Activated B cell treated with CpG ODN at 0.5 μM for 24 hours (primary cell): ENCODE measurements at places on chromosomes 2 and 18. TPM values are rescaled to one million over a fixed set of nuclear protein-coding genes. Genes with fewer than 3 reads are reported as not detected.
A peak's percentile ranks its signal among the peaks of the same experiment; 100 is the strongest.

The MARCO gene
- total RNA-seq = not detected in 2 replicates

The C2orf72 gene
- total RNA-seq = not detected in 2 replicates

The AAK1 gene
- 4.7 and 5.6 TPM in 2 replicates for total RNA-seq

The ABCG5 gene
- total RNA-seq = not detected in 2 replicates

DNA sequence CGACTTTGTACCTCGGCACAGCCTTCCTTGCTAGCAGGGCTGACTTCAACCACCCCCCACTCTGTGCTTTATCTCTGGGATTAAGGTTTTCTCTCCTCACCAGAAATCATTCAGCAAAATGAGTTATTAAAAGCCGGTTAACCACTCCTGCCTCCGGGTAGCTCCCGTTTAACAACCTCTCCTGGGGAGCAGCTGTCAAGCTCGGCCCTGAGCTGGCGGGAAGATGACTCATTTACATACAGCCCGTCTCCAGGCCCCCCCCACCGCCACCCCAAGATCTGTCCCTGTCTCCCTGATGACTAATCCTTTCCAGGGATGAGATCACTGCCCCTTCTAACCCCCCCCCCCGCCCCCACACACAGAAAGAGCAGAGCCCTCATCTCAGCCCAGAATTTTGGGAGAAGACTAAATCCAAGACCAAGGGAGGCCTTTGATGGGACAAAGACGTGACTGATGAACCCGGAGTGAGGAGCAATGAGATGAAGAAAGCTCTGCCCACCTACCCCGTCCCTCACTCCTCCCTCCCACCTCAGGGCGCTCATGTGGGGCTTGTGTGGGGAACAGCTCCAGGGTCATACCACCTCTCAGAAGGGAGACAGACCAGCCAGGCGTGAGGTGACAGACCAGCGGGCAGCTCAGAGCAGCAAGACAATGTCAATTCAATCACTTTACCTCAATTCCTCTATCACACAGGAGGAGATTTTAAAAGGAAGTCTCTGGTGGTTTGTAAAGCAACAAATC, 131.4 kb downstream of the MSH2 start:
- no peaks in the 10 kb centered on the region for H3K27me3 ChIP-seq
- no peak overlapping the region for H3K4me3 ChIP-seq
- H3K36me3 ChIP-seq = no peaks in the 10 kb centered on the region

DNA sequence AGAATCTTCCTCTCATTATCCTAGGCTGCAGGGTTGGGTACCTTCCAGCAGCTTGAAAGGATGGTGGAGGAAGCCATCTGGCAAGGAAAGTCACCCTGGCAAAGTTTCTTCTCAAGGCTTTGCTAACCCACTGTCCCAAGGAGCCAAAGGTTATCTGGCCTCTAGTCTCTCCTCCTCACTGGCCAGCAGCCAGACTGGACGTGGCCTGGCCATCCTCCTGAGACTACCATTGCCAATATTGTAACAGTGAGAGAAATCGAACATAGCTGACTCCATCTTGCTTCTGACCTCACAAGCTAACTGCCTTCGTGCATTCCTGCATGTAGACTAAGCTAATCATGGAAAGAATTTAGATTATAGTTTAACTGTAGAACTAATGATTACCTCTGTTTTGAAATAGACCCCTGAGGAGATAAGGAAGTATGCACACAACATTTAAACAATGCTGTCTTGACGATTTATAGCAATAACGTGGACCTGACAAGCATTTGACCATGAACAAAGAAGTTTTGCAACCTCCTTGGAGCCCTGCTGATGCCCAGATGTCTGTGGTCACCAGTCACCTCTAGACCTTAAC, 7.8 kb upstream of the ANXA4 start:
- DNase-seq = no peak
- no peak overlapping the region for H3K27ac ChIP-seq
- no peak overlapping the region for H3K4me3 ChIP-seq
- peaks cover 55% of the 10 kb centered on the region for H3K4me1 ChIP-seq

- no peaks in the 10 kb centered on the region for H3K4me1 ChIP-seq
- no peaks in the 10 kb centered on the region for H3K27me3 ChIP-seq
- no peak overlapping the region for H3K4me3 ChIP-seq
- no peaks in the 10 kb centered on the region for H3K36me3 ChIP-seq
Observed at GRCh38 chr2:205848601-205849000, 166.3 kb downstream of the NRP2 start.

DNA sequence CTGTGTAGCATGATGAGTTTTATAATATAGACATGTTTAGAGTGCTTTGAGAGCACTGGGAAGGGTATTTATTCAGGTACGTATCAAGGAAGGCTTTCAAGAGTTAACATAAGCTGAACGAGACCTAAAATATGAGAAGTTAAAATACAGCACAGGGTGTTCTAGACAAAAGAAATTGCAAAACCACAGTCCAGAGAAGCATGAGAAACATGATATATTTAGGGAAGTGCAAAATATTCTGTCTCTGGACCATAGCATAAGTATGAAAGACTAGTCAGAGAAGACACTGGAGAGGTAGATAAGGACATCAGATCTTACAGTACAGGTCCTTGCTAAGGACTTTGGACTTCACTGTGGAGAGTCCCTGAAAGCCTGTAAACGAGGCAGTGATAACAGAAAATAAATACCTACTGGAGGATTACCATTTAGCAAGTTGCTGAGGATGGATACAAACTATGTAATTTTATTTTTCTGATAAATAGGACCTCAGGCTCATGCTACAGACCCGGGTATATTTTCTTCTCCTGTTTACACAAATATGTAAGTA, 43.7 kb downstream of the FSIP2 start:
- H3K4me1 ChIP-seq = no peaks in the 10 kb centered on the region
- H3K27ac ChIP-seq = no peak overlapping the region
- no peak for DNase-seq
- H3K4me3 ChIP-seq = no peak overlapping the region
- H3K27me3 ChIP-seq = no peaks in the 10 kb centered on the region
- H3K36me3 ChIP-seq = no peaks in the 10 kb centered on the region

- no peaks in the 10 kb centered on the region for H3K27me3 ChIP-seq
- peak overlapping the region; percentile 83 for H3K4me3 ChIP-seq
- peak; percentile 53 for DNase-seq
- peaks cover 92% of the 10 kb centered on the region for H3K4me1 ChIP-seq
Observed at GRCh38 chr2:30287857-30288513, 56.7 kb downstream of the LBH start.

DNA sequence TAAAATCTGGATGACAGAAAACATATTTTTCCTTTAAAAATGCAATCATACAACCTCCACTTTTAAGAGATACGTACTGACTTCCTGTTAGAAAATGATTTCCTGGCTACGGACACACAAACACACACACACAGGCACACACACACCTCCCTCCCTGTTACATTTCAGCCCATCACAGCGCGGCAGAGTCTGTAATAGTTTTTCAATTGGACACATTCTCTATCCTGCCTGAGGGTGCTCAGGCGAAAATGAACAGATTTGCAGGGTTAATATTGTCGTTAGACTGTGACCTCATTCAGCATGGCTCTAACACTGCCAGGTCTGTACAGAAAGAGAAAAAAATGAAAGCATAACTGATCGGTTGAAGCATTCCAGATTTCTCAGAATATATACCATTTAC, 45.0 kb downstream of the KCTD1 start:
- H3K4me1 ChIP-seq = no peaks in the 10 kb centered on the region
- no peaks in the 10 kb centered on the region for H3K27me3 ChIP-seq
- H3K27ac ChIP-seq = no peak overlapping the region
- DNase-seq = no peak
- H3K36me3 ChIP-seq = no peaks in the 10 kb centered on the region

DNA sequence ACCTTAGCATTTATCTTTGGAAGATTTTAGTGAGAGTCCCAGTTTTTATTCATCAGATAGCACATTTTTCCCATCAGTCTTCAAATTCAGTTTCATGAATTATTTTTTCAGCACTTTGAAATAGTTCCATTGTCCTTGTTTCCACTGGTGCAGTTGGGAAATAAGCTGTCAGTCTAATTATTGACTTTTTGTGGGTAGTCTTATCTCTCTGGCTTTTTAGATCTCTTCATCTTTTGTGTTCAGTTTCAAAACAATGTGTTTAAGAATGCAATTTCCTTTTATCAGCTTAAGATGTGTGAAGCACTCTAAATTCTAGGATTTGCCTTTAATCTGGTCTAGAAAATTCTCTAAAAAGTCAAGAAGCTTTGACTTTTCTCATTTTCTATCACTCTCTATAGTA, 70.5 kb downstream of the GFPT1 start:
- H3K4me1 ChIP-seq = no peaks in the 10 kb centered on the region
- peaks cover 25% of the 10 kb centered on the region for H3K36me3 ChIP-seq
- H3K4me3 ChIP-seq = no peak overlapping the region
- no peak overlapping the region for H3K27ac ChIP-seq
- DNase-seq = no peak
- H3K27me3 ChIP-seq = no peaks in the 10 kb centered on the region

- no peaks in the 10 kb centered on the region for H3K4me1 ChIP-seq
- no peak for DNase-seq
- no peaks in the 10 kb centered on the region for H3K36me3 ChIP-seq
- no peak overlapping the region for H3K27ac ChIP-seq
Observed at GRCh38 chr2:22499082-22499839, 885.7 kb upstream of the KLHL29 start.

GRCh38 chr18:62479574-62479973, 43.3 kb upstream of the ZCCHC2 start:
- no peaks in the 10 kb centered on the region for H3K36me3 ChIP-seq
- H3K27ac ChIP-seq = no peak overlapping the region
- peaks cover 19% of the 10 kb centered on the region for H3K27me3 ChIP-seq
- H3K4me1 ChIP-seq = no peaks in the 10 kb centered on the region
- no peak overlapping the region for H3K4me3 ChIP-seq

GRCh38 chr18:58013241-58014211, 30.5 kb upstream of the NEDD4L start:
- no peaks in the 10 kb centered on the region for H3K36me3 ChIP-seq
- H3K27me3 ChIP-seq = peaks cover 4% of the 10 kb centered on the region
- no peak for DNase-seq

GRCh38 chr2:144707736-144708326, 187.9 kb upstream of the ZEB2 start:
- DNase-seq = no peak
- no peaks in the 10 kb centered on the region for H3K36me3 ChIP-seq
- no peak overlapping the region for H3K4me3 ChIP-seq
- no peaks in the 10 kb centered on the region for H3K27me3 ChIP-seq

DNA sequence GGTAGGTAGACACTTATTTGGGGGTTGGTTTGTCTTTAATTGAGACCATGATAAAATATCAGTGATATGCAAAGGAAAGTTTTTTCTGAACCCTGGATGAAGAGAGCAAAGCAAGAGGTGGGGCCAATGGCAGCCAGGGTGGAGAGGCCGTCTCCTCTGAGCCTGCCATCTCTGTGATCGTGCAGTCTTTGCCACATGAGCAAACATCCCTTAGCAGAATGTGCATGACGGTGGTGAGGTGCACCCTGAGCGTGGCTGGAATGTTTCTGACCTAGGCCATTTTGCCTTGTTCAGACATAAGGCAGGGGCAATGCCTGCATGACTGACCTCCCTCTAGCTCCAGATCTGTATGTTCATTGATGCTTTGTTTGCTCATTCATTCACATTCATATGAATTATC, 6.0 kb downstream of the NCK2 start:
- peaks cover 62% of the 10 kb centered on the region for H3K36me3 ChIP-seq
- no peak for DNase-seq
- H3K4me1 ChIP-seq = peaks cover 93% of the 10 kb centered on the region

DNA sequence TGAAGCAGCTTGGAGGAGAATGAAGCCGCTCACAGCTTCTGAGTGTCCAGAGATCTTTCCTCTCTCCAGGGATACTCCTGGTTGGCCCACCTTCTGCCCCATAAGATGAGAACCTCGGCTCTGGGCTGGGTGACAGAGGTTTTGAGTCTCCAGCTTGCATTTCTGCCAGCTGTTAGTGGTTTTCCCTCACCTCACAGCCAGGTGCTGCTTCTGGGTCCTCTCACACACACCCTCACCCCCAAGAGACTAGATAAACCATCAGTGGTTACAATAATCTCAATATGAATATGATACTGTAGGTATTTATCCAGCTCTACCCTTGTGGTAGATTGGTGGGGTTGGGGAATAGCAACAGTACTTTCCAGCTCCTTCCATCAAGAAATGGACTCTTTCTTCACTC, 161.7 kb upstream of the SIX3 start:
- H3K36me3 ChIP-seq = no peaks in the 10 kb centered on the region
- no peak for DNase-seq
- H3K27me3 ChIP-seq = no peaks in the 10 kb centered on the region
- H3K27ac ChIP-seq = no peak overlapping the region

DNA sequence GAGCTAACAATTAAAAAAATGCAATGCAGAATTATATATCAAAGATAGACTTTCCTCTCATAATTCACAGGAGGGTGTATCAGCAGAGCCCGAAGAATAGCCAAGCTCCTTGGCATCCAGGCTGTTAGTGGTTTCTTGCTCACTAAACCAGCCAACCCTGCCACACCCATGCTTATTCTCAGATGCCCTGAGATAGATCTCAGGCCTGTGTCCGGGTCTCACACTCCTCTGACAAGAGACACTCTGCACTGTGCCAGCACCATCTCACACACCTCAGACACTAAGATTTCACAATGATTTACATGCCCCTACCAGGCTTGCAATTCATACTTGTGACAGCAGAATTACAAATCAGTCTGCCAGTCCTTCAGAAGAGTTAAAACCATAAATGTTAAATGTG, 64.5 kb downstream of the OSBPL1A start:
- H3K4me3 ChIP-seq = no peak overlapping the region
- DNase-seq = no peak
- H3K27me3 ChIP-seq = no peaks in the 10 kb centered on the region
- no peak overlapping the region for H3K27ac ChIP-seq
- no peaks in the 10 kb centered on the region for H3K36me3 ChIP-seq
- H3K4me1 ChIP-seq = no peaks in the 10 kb centered on the region

GRCh38 chr18:14026199-14026598, 106.0 kb downstream of the ZNF519 start:
- no peaks in the 10 kb centered on the region for H3K36me3 ChIP-seq
- peaks cover 10% of the 10 kb centered on the region for H3K27me3 ChIP-seq
- DNase-seq = no peak
- no peak overlapping the region for H3K27ac ChIP-seq
- no peaks in the 10 kb centered on the region for H3K4me1 ChIP-seq

GRCh38 chr2:228447266-228447915, 265.9 kb upstream of the SPHKAP start:
- DNase-seq = no peak
- no peak overlapping the region for H3K4me3 ChIP-seq
- H3K27ac ChIP-seq = no peak overlapping the region

- H3K36me3 ChIP-seq = no peaks in the 10 kb centered on the region
- H3K27me3 ChIP-seq = no peaks in the 10 kb centered on the region
- no peak overlapping the region for H3K27ac ChIP-seq
- H3K4me3 ChIP-seq = no peak overlapping the region
Observed at GRCh38 chr2:134668821-134669220, 50.0 kb downstream of the TMEM163 start.

DNA sequence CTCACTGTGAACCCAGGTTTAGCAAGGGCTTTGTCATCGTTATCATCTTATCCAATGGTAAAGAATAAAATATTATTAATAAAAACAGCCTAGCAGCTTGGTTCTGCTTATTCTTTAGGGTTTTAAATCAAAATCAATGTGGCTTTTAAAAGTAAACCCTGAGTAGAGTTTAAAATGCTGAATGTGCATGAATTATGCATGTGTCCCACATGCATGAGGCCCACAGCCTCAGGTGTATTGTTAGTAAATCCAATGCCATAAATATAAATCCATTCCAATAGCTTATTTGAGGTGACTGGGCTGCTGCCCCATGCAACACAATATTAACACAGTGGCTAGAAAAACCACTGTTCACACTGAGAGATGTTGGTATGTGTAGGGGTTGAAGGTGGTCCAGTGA, 254.1 kb downstream of the HNMT start:
- no peak overlapping the region for H3K27ac ChIP-seq
- H3K27me3 ChIP-seq = no peaks in the 10 kb centered on the region
- H3K36me3 ChIP-seq = no peaks in the 10 kb centered on the region
- no peaks in the 10 kb centered on the region for H3K4me1 ChIP-seq

- no peaks in the 10 kb centered on the region for H3K36me3 ChIP-seq
- DNase-seq = peak; percentile 35
- no peaks in the 10 kb centered on the region for H3K27me3 ChIP-seq
- peak overlapping the region; percentile 78 for H3K27ac ChIP-seq
Observed at GRCh38 chr18:58015065-58015780, 28.8 kb upstream of the NEDD4L start.
